ENCODE measurements at places on chromosomes 1 and 21.

DNA sequence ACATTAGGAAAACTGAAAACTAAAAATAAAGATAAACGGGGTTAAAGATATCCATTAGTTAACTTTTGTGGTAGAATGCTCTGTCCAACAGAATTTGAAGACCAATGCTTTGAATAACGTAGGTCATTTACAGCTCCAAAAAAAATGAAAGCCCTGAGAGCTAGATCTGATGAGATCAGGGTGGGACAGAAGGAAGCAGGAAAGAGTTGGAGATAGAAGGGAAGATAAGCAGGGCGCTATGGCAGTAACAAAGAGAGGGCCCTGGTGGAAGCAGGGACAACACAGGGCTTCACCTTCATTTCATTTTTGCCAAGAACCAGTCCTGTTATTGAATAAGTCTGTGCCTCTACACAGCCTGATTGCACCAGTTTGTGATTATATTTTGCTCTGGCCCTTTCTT lies 51.0 kb upstream of the RGS8 start:
- DNase-seq = no peak

- DNase-seq = no peak
Observed at GRCh38 chr1:20373286-20373685, 82.6 kb downstream of the VWA5B1 start.

DNA sequence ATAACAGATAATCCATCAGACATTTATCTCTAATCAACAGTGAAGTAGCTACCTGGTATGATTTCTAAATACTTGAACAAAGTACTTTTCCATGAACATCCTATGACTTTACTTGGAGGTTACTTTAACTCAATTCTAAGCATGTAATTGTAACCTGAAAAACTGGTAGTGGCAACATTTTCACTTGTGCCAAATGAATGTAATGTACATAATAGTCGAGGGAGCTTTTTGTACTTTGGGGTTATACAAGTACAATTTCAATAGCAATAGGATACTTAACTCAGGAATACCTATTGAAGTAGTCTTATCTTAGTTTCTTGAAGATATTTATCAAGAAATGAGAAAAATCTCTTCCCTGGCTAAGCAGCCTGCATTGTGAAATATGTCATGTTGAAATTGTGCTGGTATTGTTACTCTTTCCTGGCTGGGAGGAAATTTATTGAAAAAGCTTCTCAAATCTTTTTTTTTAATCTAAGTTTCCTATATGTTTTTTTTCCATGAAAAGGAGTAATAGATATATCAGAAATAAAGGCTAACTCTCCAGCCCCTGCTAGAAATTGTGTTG lies 33.7 kb upstream of the CACYBP start:
- DNase-seq = no peak

DNA sequence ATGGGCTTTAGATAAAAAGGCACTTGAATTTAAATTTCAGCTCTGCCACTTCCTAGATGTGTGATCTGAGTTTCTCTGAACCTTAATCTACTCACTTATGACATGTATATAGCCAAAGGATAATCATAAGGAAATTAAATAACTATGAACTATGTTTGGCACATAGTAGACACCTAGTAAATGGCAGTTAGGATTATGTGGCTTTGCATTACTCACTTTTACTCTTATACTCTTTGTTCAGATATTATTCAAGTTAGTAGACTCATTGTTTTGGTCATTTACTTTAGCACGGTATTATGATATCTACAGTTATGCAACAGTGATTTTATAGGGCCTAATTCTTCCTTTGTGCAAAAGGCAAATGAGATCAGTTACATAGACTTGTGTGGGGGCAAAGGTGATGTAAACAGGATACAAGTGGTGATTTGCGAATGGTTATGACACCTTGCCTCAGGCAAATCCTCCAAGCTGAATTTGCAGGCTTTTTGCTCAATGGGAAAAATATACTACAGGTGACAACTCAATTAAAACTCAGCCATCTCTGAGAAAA lies 297.2 kb upstream of the PBX1 start:
- DNase-seq = no peak

DNA sequence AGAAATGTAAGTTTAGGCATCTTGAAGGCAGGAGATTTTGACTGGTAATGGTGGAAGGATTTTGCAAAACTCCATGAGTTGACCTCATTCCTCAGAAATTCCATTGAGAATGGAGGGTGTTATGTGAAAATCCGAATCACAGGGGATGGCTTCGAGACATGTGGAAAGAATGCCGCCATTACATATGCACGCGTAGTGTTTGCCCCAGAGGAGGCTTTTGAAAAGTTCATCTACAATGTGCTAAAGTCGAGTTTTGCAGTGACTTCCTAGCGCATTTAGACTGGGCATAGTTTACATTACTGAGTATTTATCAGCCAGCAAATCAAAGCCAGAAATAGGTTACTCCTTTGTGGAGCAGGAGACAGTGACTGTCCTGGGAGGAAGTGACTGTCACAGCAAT lies 307.4 kb downstream of the KIF26B start:
- DNase-seq = no peak

GRCh38 chr1:81894867-81895266 lies 94.1 kb downstream of the ADGRL2 start:
- no peak for DNase-seq

- no peak for DNase-seq
Observed at GRCh38 chr1:6906783-6907182, 121.5 kb downstream of the CAMTA1 start.

DNA sequence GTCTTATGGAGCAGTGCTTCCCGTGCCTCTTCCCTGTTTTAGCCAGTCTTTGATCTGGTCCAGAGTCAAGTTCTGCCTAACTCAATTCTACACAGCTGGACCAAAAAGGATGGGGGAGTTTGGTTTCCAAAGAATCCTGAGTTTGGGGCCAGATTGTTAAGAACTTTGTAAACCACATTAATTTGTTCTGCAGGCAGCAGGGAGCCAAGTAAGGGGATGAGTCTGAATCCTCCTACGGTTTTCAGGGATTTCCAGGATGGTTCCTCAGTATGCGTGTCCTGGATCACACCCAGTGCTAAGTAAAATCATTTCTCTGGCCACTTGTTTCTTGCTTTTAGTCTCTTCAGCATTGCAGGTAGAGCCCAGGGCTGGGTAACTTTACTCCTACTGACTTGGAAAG lies 26.1 kb upstream of the GJA5 start:
- DNase-seq = no peak

- no peak for DNase-seq
Observed at GRCh38 chr1:7119156-7119555, 333.9 kb downstream of the CAMTA1 start.

GRCh38 chr1:34740161-34740868 lies 14.5 kb upstream of the GJB5 start:
- no peak for DNase-seq

DNA sequence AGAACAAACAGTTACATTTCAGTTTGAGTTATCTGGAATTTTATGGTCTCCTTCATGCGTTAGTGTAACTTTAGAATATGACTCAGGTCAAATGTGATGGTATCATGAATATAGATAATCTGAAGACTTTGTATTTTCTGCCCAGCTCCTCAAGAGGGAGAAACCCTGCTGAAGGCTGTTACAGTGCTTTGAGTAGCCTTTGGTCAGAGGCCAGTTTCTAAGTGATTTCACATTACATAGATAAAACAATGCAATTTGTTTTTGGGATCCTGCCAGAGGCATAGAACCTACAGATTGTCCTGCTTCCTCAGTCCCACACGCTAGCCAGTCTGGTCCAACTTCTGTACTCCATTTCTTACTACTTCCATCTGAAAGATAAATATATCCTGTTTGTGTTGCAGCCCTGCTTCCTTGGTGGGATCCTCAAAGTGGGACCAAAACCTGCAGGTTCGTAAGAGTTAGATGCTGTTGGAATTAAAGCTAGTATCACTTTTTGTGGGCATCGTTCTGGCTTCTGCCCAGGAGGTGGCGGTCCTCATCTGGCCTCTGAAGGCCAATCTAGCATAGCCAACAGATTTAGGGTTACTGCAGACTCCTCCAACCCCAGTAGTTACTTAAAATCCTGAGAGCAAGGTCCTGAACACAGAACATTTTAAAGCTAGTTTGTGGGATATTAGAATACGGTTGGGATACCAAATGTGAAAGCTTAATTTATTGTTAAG lies 645.8 kb upstream of the USP24 start:
- no peak for DNase-seq

DNA sequence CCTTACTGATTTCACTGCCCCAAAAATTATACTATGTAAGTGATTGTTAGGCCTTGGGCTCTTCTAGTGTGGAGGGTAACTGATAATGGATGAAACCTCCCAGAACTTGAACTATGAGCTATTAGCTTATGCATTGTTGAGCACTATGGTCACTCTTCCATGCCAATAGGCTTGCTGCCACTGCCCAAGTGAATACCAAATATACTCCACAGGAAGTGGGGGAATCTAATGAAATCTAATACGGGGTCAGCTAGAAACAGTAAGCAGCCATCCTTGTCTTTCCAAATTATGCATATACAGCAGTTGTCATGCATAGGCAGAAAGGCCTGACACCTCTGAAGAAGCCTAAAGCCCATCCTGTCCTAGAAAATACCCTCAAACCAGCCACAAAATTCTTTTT lies 198.7 kb upstream of the PTBP2 start:
- no peak for DNase-seq

GRCh38 chr1:202834771-202835547 lies 24.2 kb downstream of the PCAT6 start:
- no peak for DNase-seq

Data from stimulated activated CD4-positive, alpha-beta T cell treated with anti-CD3 and anti-CD28 coated beads, Interleukin-1b, Interleukin-23, amount 100 ng/mL, for 1 hour (primary cell).